ENCODE measurements at places on chromosomes 3 and 15.

- DNase-seq: no peak
These were observed 3.6 kb downstream of the DUOX2 start for GRCh38 chr15:45110256-45110820.

GRCh38 chr3:188819939-188820338 is 351.8 kb upstream of the TPRG1 start:
- no peak for DNase-seq

- DNase-seq: no peak
These were observed 3.3 kb downstream of the CHAC1 start for GRCh38 chr15:40956541-40956982.

DNA sequence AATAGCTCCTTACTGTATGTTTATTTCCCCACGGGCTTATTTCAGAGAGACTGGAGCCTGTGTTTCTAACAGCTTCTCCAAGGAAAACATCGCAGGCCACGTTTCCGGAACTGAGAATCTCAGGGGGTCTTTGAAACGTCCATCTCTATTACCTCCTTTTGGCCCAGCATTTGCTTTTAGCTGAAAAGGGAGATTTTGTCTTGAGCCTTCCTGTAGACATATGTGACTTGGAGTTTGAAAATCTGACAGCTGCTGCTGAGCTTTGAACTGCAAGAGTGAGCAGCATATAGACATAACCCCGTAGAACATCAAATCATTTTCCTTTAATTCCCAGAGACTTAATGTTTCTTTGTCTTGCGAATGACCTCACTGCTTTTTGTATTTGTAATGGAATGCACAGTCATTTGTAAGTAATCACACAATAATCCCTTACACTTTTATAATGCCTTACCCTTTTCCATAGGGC is 54.6 kb downstream of the LPP start:
- DNase-seq: no peak

GRCh38 chr15:70225416-70225815 is 127.7 kb upstream of the TLE3 start:
- no peak for DNase-seq

DNA sequence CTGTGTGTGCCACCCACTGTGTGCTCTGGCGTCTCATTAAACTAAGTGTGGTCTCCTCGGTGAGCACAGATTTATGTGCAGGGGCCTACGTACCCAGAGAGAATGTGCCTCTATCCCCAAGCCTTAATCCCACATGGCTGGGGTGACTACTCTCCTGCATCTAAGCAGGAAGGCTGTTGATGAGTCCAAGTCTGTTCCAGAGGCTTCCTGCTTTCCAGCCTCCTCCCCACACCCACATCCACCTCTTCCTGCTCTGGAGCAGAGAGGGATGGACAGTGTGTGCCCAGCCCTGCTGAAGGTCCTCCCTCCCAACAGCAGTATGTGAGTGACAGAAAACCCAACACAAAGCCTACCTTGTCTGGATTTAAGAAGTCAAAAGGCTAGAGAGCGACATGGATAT is 38.8 kb upstream of the BCL2L10 start:
- DNase-seq: no peak

- no peak for DNase-seq
These were observed 302.1 kb upstream of the TPRG1 start for GRCh38 chr3:188869628-188870027.

DNA sequence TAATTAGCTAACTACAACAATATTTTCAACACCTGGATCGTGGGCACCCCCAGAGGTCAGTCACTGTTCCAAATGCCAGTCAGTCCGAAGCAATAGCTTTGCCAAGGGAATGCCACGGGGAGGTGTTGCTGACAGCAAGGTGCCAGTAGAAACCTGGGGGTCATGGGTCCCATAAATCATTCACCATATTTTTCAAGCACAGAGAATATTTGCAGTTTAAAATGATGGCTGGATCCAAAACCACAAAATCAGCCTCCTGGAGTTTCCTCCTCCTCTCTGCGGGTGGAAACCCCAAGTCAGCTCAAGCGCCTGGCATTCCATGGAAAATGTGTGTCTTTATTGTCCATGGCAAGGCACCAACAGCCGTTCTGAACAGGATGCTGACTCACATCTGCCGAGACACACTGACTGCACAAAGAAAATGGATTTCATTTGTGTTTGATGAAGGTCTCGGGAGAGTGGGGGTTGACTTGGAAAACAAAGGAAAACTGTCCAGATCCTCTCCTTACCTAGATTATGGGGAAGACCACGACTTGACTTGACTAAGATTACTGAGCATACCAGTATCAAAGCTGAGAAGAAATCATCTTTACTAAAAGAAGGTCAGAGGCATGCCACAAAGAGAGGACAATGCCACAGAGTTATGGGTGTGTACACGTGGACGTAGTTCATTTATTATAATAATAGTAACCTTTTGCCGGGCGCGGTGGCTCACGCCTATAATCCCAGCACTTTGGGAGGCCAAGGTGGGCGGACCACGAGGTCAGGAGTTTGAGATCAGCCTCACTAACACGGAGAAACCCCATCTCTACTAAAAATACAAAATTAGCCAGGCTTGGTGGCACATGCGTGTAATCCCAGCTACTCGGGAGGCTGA is 26.4 kb downstream of the ANXA2 start:
- peak; percentile 92 for DNase-seq

GRCh38 chr3:57068437-57069089 is 8.1 kb downstream of the SPATA12 start:
- DNase-seq: peak; percentile 29

DNA sequence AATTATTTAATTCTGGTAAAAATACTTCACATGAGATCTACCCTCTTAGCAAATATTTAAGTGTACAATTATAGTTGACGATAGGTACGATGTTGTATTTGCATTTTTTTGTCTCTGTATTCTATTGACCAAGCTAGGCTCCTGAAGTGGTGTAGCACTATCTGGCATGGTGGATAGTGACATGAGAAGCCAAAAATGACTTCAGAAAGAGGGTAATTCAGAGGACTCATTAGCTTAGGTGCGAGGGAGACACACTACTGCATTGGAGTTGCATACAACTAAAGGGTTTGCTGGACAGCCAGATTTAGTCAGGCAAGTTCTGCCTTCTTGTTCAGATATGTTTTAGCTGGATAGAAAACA is 50.6 kb downstream of the KBTBD8 start:
- no peak for DNase-seq

GRCh38 chr3:153574445-153574844 is 412.4 kb downstream of the RAP2B start:
- no peak for DNase-seq

DNA sequence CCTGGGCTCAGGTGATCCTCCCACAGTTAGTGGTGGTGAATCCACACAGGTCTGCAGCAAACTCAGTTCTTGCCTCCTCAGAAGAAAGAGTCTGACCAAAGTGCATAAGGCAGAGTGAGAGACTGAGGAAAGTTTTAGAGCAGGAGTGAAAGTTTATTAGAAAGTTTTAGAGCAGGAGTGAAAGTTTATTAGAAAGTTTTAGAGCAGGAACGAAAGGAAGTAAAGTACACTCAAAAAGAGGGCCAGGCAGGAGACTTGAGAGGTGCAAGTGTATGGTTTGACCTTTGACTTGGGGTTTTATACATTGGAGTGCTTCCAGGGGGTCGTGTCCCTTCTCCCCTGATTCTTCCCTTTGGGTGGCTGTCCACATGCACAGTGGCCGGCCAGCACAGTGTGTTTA is 84.2 kb downstream of the LSM3 start:
- no peak for DNase-seq

- no peak for DNase-seq
These were observed 127.1 kb upstream of the RBMS3 start for GRCh38 chr3:29153811-29154210.

DNA sequence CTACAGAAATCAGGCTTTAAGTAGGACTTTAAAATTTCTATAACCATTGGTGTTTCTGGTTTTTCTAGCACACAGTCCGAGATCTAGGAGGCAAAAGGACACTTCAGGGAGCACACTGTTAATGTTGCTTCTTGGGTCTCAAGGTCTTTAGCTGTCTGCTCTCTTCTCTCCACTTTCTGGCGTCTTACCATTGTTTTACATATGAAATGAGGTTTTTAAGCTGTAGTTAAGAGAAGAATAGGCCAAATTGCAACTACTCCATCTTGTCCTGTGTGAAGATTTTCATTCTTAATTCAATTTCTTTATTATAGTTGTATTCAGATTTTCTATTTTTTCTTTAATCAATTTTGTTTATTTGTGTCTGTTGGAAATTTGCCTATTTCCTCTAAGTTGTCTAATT is 151.4 kb downstream of the WNT7A start:
- DNase-seq: no peak

DNA sequence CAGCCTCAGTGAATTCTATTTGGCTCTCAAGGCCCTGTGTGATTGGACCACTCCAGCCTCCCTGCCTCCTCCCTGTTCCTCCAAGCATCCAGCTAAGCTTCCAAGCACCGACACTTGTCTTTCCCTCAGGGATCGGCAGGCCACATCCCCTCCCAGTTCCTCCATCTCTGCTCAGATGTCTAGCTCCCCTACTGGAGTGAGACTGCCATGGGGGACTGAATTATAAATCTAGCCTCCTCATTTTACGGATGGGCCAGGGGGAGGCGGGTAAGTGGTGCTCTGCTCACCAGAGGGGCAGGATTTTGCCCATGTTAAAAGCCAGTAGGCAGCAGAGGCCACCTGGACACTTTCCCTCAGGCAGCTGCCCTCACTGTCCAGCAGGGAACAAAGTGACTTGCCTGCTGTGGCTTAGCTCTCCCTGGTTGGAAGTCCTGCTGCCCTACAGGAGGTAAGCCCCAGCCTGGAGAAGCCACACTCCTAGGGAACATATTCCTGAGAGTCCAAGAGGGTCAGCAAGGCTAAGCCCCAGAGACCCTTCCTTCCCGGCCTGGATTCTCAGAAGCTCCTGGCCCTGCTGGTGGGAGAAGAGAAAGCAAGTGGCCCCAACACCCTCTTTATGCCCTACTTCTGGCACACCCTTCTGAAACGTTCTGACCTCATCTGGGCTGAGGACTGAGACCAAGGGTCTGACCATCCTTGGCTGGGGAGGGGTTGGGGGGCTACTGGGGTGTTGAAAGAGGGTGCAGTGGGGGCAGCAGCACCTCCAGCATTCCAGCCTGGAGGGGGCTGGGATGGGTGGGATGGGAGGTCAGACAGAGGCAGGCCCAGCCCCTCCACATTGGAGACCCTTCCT is 9.1 kb upstream of the HHATL start:
- no peak for DNase-seq

DNA sequence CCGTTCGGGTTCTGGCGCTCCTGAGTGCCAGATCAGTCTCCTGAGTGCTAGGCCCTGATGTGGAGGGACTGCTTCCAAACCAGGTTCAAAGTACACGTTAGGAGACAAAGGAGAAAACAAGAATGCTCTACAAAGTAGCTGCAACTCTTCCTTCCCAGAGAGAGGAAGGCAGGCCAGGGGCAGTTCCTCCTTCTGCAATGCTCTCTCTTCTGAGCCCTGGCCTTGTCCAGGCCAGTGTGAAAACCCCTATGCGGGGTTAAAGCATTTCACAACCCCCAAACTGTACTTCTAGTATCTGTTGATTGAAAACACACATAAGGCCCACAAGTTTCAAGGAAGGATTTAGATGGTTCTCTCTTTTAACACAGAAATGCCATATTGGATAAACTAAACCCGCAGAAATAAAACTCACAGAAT is 9.7 kb upstream of the CALML4 start:
- DNase-seq: no peak

DNA sequence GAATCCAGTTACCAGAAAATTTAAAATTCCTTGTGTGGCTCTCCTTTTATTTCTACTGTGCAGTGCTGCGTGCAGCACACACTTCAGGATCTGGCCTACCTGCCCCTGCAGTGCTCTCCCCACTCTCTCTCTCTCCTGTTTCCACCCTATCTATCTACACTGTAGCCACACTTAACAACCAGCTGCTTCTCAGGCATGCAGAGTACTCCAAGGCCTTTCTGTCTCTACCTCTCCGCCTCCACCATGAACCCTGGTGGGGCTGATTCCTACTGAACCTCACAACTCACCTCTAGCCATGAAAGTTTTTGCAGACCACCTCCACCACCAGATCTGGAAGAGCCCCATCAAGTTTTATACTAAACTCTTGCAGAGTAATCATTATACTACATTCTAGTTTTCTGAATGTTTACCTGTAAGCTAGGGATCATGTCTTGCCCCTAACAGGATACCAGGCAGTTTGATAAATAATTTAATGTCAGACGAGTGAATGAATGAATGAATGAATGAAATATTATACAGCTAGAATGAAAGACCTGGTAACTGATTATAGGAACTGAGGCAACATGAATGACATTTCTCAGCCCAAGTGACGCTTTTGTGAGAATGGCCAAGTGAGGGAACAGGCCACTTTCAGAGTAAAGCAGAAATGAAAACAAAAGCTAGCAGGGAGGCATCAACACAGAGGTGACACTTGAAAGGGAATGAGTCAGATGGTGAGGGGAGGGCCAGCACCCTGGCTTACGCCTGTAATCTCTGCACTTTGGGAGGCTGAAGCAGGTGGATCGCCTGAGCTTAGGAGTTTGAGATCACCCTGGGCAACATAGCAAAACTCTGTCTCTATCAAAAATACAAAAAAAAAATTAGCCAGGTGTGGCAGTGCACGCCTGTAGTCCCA is 363.5 kb downstream of the FOXP1 start:
- DNase-seq: no peak

GRCh38 chr15:63012444-63012843 is 30.1 kb upstream of the TPM1 start:
- no peak for DNase-seq

GRCh38 chr3:111967651-111968274 is 11.1 kb upstream of the ABHD10 start:
- DNase-seq: peak; percentile 15

DNA sequence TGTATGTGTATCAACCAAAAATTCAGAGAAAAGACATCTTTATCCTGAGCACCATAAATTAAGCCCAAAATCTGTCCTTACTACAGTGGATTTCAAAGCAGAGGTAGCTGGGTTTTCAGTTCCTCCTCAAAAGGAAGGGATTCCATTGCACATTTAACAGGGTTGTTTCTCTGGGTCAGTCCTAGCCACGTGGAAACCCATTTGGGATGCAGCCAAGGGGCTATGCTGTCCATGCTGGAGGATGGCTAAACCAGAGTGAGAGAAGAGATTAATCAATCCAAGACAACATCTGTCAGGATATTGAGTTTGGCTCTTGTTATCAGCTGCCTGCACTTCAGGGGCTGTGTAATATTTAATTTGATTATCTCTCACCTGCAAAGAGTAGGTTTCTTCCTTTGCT is 28.1 kb downstream of the LSAMP start:
- DNase-seq: no peak

GRCh38 chr3:59878038-59878427 is 828.2 kb upstream of the CFAP20DC start:
- DNase-seq: no peak

DNA sequence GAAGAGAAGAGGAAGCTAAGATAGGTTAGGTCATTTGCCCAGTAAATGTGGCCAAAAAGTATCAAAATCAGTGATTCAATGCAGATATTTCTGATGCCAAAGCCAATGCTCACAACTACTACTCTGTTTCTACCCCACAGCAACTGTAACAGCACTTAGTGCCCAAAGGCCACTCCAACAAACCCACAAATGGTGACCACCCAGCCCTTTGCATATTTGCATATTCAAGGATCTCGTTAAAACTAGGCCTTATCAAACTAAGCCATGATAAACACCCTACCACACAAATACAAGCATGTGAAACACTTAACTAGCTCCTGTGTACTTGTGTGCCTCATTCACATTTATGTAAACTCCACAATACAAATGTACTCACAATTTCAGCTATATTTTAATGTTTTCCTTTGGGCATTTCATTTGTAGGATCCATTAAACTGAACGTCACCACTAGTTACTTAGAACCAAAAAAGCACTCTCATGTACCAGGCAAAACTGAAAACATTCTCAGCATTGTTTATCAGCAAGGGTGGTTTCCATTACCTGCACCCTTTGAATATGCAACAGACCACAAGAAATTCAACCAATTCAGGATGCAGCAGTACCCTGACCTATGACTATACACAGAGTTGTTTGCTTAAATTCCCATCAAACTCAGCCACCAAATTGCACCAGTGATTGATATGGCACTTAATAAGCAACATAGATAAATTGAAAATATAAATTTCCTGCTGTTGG is 111.2 kb upstream of the STT3B start:
- no peak for DNase-seq

Measured in hepatic stellate cell (primary cell).